ENCODE measurements at places on chromosomes 6 and 20.

- DNase-seq, result no peak
These were observed 184.6 kb downstream of the ID4 start for GRCh38 chr6:20021795-20022194.

- no peak for DNase-seq
These were observed 82.3 kb downstream of the DNAH8 start for GRCh38 chr6:38797391-38797790.

DNA sequence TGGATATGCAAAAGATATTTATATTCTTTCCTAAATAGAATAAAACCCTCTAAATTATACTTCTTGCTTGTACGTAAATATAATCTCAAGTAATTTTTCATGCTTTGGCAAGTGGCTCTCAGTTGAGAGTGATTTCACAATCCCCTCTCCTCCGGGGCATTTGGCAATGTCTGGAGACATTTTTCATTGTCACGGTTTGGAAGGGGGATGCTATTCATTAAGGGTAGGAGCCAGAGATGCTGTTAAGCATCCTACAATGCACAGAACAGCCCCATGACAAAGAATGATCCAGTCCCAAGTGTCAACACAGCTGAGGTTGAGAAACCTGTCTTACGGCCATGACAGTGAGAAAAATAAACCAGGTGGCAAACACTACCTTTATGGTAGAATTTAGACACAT lies 75.7 kb downstream of the AGPAT4 start:
- DNase-seq, result no peak

GRCh38 chr20:50303573-50304500 lies 113.2 kb downstream of the CEBPB start:
- DNase-seq, result no peak
